ENCODE measurements at places on chromosomes 1 and 21.

- no peak for DNase-seq
Measured at GRCh38 chr21:28256420-28256831, 736.3 kb downstream of the LTN1 start.

- DNase-seq = peak; percentile 56
Measured at GRCh38 chr1:205344066-205344928, 12.4 kb downstream of the KLHDC8A start.

GRCh38 chr1:197761654-197762053 is 13.6 kb downstream of the DENND1B start:
- DNase-seq = no peak

- DNase-seq = no peak
Measured at GRCh38 chr21:17082843-17083483, 429.9 kb upstream of the CXADR start.

GRCh38 chr21:38668067-38668466 is 137.7 kb upstream of the ETS2 start:
- DNase-seq = no peak

DNA sequence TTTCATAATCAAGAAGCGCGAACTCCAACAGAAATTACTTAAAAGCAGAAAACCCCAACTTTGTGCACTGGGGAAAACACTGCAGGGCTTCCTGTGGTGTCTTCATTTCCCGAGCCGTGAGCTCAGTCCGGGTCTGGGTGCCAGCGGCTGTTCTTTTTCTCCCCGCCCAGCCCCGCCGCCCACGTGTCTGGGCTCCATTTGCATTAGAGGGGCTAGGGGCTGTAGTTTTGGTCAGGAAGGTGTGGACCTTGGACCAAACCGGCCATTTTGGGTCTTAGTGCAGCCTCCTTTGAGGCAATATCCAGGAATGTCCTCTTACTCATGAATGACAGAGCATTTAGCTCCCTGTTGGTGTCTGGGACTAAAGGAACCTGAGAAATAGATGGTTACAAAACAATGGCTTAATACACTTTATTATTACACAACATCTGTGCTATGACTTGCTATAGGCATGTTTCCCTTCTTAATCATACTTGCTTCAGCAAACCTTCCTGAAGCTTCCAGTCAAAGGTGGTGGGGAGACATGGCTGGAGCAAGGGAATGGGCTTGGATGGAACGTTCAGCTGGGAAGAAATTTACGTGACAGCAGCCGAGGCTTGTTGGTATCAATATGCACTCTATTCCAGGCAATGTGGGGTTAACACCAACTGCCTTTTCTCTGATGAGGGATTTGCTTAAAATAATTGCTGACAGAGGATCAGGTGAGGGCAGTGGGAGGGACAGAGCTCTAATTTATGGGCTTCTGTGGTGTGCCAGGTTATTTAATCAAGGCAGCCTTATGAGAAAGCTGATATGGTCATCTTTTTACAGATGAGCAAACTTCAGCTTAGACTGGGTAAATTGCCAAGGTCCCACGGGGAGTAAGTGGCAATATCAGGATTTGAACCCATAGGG is 1.1 kb downstream of the AGTRAP start:
- no peak for DNase-seq

- no peak for DNase-seq
Measured at GRCh38 chr1:72606216-72606810, 324.0 kb upstream of the NEGR1 start.

DNA sequence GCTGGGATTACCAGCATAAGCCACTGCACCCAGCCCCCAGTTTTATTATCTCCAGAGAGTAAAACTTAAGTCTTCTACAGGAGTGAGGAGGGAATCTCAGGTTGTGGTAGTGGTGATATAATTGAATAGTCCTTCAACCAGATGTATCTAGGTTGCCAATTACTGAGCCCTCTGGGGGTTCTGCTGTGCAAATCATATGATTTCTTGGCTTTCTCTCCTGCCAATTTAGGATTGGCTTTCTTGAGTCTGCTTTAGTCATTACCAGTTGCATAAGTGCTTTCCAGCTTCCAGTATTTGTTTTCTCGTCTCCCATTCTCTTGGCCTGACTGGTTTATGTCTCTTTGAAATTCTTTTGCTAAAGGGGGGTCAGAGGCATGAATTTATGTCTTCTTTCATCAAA is 11.1 kb downstream of the CPT2 start:
- DNase-seq = no peak

DNA sequence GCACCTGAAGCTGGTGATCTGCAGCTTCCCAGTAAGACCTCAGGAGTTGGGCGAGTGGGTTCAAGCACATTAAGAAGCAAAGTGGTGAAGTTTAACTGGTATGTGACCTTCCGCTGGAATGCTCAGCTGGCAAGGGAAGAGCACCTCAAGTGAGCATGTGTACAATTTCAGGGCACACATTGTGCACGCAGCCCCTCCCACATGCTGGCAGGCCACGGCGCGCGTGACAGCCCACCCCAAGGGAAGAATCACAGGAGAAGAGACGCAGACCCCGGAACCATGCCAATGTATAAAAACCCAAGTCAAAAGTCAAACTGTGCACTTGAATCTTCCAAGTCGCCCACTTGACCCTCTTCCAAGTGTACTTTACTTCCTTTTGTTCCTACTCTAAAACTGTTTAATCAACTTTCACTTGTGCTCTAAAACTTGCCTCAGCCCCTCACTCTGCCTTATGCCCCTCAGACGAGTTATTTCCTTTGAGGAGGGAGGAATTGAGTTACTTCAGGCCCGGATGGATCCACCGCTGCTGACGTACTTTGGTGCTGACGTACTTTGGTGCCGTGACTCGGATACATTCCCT is 20.0 kb downstream of the LRRC3 start:
- no peak for DNase-seq

DNA sequence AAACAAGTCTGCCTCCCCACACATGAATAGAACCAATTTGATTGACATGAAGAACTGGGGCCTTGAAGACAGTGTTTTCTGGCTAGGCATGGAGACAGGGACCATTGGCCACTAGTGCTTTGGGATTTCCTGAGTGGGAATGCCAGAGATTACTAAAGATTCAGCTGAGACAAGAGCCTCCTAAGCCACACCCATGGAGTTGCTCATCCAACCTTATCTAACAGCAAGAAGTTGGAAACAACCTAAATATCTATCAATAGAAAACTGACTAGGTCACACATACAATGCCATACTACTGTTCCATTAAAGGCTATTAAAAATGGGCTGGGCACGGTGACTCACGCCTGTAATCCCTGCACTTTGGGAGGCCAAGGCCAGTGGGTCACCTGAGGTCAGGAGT is 184.1 kb downstream of the ZBTB18 start:
- no peak for DNase-seq

DNA sequence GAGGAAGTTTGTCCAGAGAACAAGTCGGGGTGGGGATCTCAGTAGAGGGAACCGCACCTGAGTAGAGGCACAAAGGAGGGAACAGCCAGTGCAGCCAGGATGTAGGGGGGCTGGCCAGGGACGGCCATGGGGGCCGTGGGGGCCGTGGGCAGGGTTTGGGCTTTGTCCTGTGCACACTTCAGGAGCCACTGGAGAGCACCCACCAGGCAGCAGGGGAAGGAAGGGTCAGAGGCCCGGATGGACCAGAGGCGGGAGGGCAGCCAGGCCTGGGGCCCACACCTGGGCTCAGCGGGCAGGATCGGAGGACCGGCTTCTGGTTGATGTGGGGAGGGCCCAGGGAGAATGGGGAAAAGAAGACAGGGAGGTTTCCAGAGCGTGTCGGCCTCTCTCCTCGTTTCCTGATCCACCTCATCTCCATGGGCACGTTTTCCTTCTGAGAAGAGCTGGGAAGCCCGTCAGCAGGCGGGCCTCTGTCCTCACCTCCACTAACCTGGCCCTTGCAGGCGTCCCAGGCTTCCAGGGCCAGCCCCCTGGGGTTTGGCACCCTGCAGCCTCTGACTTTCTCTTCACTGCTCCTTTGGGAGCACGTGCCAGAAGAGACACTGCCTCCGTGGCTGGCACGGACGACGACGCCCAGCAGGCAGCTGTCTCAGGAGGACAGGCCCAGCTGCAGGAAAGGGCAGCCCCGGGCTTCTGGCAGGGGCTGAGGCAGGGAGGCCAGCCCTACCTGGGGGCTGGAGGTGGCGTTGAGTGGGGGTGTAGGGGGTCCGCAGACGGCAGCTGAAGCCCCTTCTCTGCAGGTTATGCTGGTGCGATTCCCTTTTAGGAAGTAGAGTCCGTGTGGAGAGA is 16.8 kb upstream of the PDXK start:
- DNase-seq = no peak

DNA sequence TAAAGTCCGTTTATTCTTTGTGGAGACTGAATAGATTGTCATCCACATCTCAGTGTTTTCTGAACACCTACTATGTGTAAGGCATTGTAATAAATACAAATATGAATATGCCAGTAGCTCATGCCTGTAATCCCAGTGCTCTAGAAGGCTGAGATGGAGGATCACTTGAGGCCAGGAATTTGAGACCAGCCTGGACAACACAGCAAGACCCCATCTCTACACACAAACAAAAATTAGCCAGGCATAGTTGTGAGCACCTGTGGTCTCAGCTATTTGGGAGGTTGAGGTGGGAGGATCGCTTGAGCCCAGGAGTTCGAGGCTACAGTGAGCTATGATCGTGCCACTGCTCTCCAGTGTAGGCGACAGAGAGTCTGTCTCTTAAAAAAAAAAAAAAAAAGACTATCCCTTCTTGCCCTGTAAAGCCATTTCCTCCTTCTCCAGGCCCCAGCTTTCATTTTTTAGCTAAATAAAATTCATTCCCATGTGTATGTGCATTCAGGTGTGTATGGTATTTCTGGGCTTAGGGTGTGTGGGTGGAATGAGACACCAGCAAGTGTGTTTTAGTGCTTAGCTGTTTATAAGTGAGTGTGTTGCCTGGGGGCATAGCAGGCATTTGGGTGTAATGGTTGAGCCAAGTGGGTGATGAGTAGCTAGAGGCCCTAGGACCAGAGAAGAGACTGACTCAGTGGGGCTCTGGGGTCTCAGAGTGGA is 7.8 kb downstream of the CELSR2 start:
- no peak for DNase-seq

- no peak for DNase-seq
Measured at GRCh38 chr1:19393046-19393445, 80.9 kb downstream of the SLC66A1 start.

- no peak for DNase-seq
Measured at GRCh38 chr1:214233856-214234634, 46.9 kb upstream of the SMYD2 start.

- no peak for DNase-seq
Measured at GRCh38 chr1:105419030-105419429, 1637.4 kb upstream of the PRMT6 start.

DNA sequence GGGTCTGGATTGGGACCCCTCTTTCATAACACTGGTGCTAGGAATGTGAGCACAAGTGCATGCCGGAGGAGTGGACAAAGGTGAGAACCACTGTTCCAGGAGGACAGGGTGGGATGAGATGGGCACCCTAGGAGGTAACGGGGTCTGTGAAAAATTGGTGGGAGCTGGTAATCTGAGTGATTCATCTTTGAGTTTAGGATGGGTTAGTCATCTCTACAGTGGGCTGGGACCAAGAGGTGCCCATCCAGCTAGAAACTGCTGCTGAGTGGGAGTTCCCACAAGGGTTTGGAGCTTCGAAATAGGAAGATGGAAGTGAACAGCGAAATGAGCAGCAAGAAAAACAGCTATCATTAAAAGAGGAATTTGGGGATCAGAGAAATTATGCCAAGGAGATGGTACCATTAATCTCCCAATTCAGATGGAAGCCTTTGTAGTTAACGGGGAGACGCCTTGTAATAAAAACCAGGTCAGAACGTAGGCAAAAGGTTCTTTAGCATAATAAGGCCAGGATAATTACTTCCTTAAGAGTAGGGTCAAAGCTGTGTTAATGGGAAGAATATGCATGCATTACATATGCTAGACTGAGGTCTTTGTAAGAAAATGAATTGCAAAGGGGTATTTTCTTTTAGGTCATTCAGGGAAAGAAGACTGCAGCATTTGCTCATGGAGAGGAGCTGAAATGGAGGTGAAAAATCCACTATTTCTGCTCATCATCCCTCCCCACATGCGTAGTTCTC is 55.5 kb downstream of the OLFML3 start:
- no peak for DNase-seq

- no peak for DNase-seq
Measured at GRCh38 chr1:6447016-6447817, 18.8 kb downstream of the TNFRSF25 start.

DNA sequence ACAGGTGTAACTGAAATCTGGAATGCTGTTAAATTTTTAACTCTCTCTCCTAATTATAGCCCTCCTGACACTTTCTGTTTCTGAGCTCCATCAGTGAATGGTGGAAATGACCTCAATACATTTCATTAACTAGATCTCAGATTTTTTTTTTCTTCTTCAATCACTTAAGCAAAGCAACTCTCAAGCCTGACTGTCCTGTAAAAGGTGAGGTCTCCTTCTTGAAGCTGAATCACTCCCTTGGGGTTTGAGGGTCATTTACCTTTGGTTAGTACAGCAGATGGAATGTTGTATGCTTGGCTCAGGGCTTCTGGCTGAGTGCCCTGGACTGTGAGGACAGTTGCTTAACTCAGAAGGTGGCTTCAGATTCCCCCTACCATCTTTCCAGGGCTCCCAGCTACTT is 518.7 kb downstream of the PTPRC start:
- no peak for DNase-seq

GRCh38 chr1:43286533-43286932 is 1.2 kb upstream of the C1orf210 start:
- no peak for DNase-seq

- no peak for DNase-seq
Measured at GRCh38 chr1:91701472-91701869, 184.5 kb downstream of the TGFBR3 start.

DNA sequence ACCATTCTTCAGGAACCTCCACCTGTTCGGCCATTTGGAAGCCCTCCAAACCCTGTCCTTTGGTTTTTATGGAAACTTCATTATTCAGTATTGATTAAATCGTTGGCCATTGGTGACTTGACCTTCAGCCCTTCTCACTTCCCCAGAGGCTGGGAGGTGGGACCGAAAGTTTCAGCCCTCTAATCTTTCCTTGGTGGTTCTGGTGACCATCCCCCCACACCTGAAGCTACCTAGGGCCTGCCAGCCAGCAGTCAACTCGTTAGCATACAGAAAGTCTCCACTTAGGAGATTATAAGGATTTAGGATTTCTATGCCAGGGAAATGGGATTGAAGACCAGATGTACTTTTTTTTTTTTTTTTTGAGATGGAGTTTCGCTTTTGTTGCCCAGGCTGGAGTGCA is 6.7 kb downstream of the DHX9 start:
- no peak for DNase-seq

DNA sequence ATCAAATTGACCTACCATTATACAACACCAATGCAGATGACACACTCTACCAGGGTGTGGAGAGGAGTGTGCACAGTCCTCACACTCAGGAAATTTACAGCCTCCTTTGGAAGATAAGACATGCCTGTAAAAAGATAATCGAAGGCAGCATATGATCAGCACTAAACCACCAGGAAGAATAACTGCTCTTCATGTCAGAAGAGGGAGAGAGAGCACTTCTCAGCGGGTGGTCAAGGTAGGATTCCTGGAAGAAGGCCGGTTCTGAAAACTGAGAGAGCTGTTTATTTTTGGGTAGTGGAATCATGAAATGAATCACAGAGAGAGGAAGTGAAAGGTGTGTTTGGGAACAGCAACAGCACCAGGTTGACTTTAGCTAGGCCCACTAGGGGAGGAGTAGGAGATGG is 14.0 kb upstream of the ZNF697 start:
- DNase-seq = no peak

GRCh38 chr1:226362891-226363447 is 44.9 kb downstream of the PARP1 start:
- no peak for DNase-seq

GRCh38 chr1:6349254-6349943 is 44.2 kb downstream of the ACOT7 start:
- no peak for DNase-seq
